ENCODE measurements at places on chromosomes 3 and 15. TPM values are rescaled to one million over a fixed set of nuclear protein-coding genes. Genes with fewer than 3 reads are reported as not detected.

KIF23 gene
- 137 TPM for total RNA-seq

UNC13C gene
- total RNA-seq = not detected

CFAP20DC gene
- not detected for total RNA-seq

AHSG gene
- total RNA-seq = not detected

CMTM8 gene
- total RNA-seq = 3.3 TPM

RAB5A gene
- total RNA-seq = 21.9 TPM

CHMP2B gene
- total RNA-seq = 39.6 TPM

SYNPR gene
- not detected for total RNA-seq

SUSD5 gene
- total RNA-seq = 15.6 TPM

PCSK6 gene
- 0.13 TPM for total RNA-seq

CDAN1 gene
- total RNA-seq = 16.2 TPM

NMD3 gene
- total RNA-seq = 63.7 TPM

TIMP4 gene
- total RNA-seq = not detected

UBR1 gene
- 25.1 TPM for total RNA-seq

APOD gene
- 0.33 TPM for total RNA-seq

GADL1 gene
- total RNA-seq = 0.08 TPM

STAG1 gene
- 28.8 TPM for total RNA-seq

ATP6V1A gene
- total RNA-seq = 43.0 TPM

SH2D7 gene
- total RNA-seq = 0.36 TPM

LTK gene
- 4.7 TPM for total RNA-seq

CGGBP1 gene
- 83.6 TPM for total RNA-seq

CYP11A1 gene
- total RNA-seq = not detected

NEO1 gene
- 15.1 TPM for total RNA-seq

ROPN1B gene
- total RNA-seq = not detected

CLRN1 gene
- not detected for total RNA-seq

NUP210 gene
- 0.10 TPM for total RNA-seq

PIK3CB gene
- total RNA-seq = 4.9 TPM

IQCB1 gene
- total RNA-seq = 43.0 TPM

DLEC1 gene
- not detected for total RNA-seq

GASK1A gene
- not detected for total RNA-seq

CLDN11 gene
- total RNA-seq = 0.33 TPM

MST1R gene
- not detected for total RNA-seq

LINGO1 gene
- 0.26 TPM for total RNA-seq

LMAN1L gene
- not detected for total RNA-seq

FEZF2 gene
- not detected for total RNA-seq

SCN11A gene
- total RNA-seq = 0.02 TPM
